ENCODE measurements at places on chromosomes 2 and 18.

DNA sequence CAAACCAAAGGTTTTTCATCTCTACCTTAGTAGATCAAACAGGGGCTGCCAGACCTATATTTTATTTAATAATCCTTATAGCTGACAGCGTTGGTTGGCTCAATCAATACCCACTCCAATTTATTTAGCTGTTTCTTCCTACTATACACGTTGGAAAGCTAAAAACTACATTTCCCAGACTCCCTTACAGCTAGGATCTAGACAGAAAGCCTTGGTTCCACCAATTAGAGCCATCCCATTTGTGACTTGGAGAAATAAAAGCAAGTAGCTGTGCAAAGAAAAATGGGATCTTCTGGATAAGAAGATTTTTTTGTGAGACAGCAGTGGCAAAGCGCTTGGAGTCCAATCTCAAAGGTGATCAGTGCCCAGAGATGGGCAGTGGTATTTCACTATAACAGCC, 331.3 kb upstream of the MEIS1 start:
- no peak for DNase-seq

DNA sequence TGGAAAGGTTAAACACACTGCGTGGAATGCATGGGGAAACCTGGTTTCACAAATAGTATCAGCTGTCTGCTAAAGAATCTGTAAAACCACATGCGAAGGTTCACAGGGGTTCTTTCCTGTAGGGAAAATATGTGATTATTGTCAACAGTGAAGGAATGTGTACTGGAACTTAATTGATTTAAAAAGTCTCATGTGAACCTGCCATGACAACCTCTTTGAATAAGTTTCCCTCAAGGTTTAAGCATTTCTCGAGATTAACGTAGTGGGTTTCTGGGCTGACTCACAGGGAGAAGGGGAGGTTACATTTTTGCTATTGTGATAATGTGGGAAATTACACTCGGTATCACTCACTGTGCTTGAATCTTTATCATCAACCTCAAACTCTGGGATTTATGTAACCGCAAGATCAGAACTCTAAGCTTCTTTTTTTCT, 28.2 kb upstream of the IL1R1 start:
- DNase-seq = no peak

- no peak for DNase-seq
These were observed 216.5 kb upstream of the SLC8A1 start for GRCh38 chr2:40668425-40668824.

GRCh38 chr18:12929477-12930083, 18.2 kb upstream of the SEH1L start:
- DNase-seq = no peak

GRCh38 chr2:146652311-146652710, 1192.5 kb upstream of the ACVR2A start:
- no peak for DNase-seq

GRCh38 chr2:241803387-241804325, 5.3 kb upstream of the NEU4 start:
- DNase-seq = no peak

GRCh38 chr2:181038796-181039195, 58.4 kb downstream of the UBE2E3 start:
- DNase-seq = no peak

- no peak for DNase-seq
These were observed 27.2 kb upstream of the CYP27A1 start for GRCh38 chr2:218754781-218755180.

DNA sequence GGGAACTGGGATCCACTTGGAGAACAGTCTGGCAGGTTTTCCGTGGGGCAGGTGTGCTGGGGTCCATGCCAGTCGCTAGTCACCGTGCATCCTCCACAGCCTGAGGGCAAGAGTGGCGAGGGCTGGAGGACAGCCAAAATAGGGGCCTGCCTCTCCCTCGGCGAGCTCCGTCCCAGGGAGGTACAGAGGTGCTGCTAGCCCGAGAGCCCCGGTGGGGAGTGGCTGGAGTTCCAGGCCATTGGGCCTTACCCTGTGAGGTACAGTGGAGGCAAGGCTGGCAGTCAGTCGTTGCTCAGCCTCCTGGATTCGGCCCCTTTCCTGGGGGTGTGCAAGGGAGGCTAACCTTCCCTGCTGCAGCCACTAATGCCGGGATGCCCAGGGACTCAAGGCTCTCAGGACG, 406.6 kb downstream of the CMPK2 start:
- no peak for DNase-seq

DNA sequence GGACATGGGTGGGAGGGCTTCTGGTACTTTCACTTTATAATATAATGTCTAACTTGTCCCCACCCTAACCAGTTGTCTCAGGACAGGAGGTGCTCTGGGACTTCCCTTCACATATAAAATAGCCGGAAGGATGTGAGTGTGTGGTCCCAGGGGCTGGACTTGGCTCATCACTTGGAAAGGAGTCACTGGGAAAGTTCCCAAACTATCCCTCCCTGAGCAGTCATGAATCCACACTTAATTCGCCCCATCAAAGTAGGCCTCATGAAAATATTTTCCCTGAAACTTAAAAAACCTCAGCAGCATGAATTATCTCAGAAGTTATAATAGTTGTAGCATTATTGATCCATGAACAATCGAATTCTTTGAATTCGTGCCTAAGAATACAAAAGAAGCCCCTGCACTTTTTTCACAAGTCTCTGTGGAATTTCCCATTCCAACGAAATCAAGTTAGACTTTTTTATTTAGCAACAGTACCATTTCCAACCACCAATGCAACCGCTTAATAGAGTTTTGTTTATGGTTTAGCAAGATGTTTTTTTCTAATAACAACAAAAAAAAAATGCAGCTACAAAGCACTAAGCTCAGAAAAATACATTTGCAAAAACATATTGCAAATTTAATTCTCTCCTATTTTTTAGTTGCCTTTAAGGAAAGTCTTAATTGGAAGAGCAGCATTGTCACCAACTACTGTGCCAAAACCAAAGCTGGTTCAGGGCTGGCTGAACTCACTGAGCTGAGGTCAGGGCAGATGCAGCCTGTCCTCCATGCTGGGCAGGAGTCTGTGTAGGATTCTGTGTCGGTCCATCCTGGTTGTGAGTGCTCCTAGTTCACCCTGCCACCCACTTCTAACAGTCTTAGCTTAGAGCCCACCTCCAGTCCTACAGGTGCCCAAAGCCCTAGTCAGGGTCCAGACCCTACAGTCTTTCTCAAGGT, 68.8 kb upstream of the SPTBN1 start:
- no peak for DNase-seq

DNA sequence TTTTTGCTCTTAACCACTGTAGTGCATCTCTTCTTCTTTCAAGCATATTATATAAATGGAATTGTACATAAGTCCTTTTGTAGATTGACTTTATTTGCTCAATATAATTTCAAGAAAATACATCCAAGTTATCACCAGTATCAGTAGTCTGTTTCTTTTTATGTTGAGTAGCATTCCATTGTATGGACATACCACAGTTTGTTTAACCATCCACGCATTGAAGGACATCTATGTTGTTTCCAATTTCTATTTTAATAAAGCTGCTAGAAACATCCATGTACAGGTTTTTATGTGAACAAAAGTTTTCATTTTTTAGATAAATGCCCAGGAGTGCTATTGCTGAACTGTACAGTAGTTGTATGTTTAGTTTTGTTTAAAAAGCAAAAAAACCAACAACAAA, 387.5 kb upstream of the SOX11 start:
- DNase-seq = no peak

DNA sequence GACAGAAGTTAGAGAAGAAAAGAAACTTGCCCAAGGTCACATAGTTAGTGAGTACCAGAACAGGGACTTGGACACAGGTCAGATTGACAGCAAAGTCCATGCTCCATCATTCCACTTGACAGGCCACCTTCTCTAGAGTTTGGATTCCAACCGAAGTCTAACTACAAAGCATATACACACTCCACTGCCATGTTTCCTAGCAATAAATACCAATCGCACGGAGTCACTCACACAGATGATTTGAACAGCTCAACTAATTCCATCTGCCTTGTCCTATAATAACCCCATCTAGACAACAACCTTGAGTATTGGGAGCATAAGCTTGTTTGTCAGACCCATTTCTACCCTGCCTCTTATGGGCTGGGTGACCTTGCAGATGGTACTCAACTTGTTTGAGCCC, 334.6 kb upstream of the MGAT5 start:
- DNase-seq = no peak

- DNase-seq = no peak
These were observed 18.8 kb downstream of the YPEL5 start for GRCh38 chr2:30165617-30166016.

GRCh38 chr2:206859330-206859739, 80.0 kb upstream of the CPO start:
- no peak for DNase-seq

DNA sequence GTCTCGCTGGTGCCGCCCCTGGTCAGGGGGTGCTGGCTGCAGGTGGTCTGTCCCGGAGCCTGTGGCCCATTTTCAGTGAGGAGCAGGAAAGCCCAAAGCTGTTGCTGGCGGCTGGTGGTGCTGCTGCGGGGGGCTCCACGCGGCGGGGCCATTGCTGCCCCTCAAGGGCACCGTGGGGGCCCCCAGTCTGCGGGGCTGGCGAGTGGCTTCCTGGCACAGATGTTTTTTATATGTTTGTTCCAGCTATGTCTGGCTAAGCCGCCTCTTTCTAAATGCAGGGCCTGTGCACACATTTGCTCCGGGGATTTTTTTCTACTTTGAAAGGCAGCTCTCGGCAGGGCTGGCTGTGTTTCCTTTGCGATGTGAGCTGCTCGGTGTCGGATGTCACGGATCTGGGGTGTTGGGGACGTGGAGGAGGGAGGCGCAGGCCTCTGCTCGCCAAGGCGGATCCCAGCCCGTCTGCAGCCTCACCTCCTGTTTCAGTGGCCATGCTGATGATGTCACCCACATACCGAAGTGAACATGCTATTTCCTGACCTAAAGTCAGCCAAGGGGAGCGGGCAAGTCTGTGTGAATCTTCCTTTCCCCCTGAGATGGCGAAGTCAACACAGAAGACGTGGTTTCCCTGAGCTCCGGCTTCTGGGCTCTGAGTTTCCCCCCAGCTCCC, 112.0 kb upstream of the CTDP1 start:
- DNase-seq = no peak

DNA sequence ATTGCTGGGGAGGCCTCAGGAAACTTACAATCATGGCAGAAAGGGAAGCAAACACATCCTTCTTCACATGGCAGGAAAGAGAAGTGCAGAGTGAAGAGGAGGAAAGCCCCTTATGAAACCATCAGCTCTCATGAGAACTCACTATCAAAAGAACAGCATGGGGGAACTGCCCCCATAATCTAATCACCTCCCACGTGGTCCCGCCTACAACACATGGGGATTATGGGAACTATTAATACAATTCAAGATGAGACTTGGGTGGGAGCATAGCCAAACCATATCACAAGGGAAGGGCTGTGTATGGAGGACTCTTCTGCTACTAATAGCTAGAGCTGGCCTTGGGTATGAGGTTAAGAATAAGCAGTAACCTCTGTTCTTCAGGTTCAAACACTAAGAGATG, 8.8 kb upstream of the SETBP1 start:
- DNase-seq = no peak

Data from cardiac septum (tissue), 1 donor.